ENCODE measurements at places on chromosomes 11 and 22. TPM values are rescaled to one million over a fixed set of nuclear protein-coding genes. Genes with fewer than 3 reads are reported as not detected.

The MS4A7 gene
- total RNA-seq, result 23.1 TPM

The YPEL1 gene
- total RNA-seq, result 16.6 TPM

The TNNT3 gene
- total RNA-seq, result 6.0 TPM

The FAM180B gene
- not detected for total RNA-seq

The C11orf52 gene
- 6.9 TPM for total RNA-seq

The ZDHHC8 gene
- total RNA-seq, result 33.2 TPM

The MS4A3 gene
- not detected for total RNA-seq

The MLC1 gene
- 0.13 TPM for total RNA-seq

DNA sequence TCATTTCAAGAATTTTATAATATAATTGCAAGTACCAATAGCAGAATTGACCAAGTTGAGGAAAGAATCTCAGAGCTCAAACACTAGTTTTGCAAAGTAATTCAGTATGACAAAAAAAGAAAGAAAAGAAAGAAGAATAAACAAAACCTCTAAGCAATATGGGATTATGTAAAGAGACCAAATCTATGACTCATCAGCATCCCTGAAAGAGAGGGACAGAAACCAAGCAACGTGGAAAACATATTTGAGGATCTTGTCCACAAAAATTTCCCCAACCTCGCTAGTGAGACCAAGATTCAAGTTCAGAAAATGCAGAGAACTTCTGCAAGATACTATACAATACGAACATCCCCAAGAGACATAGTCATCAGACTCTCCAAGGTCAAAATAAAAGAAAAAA, 203.7 kb upstream of the DDI1 start:
- no peak for DNase-seq

GRCh38 chr22:17941471-17942406, 82.6 kb downstream of the MICAL3 start:
- no peak for DNase-seq

DNA sequence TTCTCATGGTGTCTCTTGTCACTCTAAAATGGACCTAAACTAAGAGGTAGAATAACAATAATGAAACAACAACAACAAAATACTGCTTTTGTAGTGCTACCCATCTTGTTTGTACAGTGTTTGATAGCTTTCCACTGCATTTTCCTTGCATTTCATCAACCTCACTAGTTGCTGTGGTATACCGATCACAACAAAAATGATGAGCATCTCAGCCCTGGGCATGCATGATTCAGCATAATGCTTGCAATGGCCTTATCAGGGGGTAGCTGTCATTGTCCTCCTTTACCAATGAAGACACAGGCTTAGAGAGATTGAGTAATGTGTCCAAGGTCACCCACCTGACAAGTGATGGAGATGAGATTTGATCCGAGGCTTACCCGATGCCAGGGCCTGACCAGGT, 682.5 kb downstream of the NTM start:
- no peak for DNase-seq
